Activated CD4-positive, CD25-positive, alpha-beta regulatory T cell treated with anti-CD3 and anti-CD28 coated beads, Interleukin-2, amount 50 U/mL, for 72 hours (primary cell): ENCODE measurements at places on chromosomes 16 and 17.

DNA sequence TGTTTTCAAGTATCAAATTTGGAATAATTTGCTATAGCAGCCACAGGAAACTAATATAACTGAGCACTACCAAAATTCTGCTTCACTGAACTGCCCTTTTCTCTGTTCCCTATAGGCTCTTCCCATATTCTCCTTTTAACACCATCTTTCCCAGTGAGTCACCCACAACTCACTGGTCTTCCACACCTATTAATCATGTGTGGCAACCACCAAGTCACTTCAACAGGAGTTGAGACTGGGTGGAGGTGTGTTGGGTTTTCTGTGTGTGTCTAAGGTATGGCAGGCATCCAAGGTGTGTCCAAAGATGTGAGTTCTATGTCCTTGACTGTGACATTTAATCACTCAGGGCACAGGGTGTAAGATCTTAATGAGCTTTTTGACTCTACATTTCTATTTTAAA lies 610.0 kb upstream of the CDH11 start:
- no peak for DNase-seq

DNA sequence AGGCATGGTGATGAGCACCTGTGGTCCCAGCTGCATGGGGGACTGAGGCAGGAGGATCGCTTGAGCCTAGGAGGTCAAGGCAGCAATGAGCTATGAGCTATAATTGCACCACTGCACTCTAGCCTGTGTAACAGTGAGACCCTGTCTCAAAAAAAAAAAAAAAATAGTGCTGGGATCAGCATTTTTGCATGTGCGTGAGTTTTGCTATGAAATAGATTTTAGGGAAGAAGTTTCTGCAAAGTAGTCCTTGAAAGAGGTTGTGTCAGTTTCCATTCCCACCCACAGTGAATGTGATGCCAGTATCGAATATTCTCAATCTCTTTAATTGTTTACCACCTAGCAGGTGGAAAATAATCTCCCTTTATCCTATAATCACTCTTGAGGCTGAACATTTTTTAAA lies 26.3 kb upstream of the ARHGAP17 start:
- DNase-seq = no peak

GRCh38 chr16:68751160-68751559 lies 14.1 kb downstream of the CDH1 start:
- no peak for DNase-seq

DNA sequence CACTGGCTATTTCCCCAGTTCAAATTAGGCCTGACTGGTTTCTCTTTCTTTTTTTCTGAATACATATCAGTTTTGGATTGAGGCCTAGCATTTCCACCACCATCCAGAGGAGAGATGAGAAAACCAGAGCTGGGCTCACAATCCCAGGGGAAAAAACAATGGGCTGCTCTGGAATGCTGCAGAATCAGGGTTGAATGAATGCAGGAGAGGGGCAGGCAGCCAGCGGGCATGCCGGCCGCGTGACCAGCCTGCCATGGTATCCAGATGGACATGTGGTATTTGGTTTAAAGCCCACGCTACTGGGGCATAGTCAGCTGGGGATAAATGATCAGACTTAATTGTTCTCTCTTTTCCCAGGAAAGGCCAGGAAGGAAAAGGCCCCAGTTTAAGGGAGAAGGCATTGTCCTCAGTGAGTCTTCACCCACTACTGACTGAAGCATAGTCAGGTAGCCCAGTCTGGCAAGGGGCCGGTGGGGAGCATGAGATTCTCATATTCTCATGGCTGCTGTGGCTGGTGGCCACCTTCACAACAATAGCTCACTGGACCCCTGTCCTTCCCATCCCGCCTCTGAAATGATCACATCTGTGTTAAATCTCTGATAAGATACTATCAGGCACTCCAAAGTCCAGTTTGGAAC lies 38.7 kb upstream of the RHOT1 start:
- no peak for DNase-seq
